ENCODE measurements at places on chromosomes 7 and 10.
A peak's percentile ranks its signal among the peaks of the same experiment; 100 is the strongest.

- no peak for DNase-seq
These were observed 61.9 kb upstream of the PDLIM1 start for GRCh38 chr10:95352684-95353083.

DNA sequence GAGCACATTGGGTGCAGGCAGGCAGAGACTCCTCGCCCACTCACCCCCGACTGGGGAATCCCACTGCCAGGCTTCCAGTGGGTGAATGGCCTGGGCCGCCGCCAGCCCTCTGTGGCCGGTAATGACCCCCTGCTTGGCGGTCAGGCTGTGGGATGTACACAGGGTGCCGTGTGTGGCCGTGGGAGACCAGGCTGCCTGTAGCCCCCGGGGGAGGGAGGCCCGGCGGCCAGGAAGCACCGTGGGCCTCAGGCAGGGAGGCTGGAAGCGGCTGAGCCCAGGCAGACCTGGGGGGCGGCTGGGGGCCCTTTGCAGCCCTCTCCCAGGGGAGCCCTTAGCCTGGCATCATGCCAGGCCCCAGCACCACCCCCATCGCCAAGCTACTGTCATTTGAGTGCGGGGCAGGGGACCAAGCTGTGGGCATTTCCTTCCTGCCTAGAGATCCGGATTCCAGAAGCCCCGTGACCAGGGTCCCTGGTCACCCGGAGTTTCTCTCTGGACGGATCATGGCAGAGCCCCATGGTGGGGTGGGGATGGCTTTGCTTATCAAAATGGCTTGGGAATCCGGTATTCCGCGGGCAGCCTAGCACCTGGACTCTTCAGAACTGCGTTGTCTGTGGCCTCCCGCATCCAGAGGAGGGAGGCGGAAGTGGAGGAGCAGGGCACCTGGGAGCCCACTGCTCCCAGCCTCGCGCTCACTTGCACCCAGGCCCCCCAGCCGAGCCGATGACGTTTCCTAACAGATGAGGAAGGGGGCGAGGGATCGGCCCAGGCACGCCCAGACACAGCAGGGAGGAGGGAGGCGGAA, 1.1 kb downstream of the TTYH3 start:
- peak; percentile 88 for DNase-seq

DNA sequence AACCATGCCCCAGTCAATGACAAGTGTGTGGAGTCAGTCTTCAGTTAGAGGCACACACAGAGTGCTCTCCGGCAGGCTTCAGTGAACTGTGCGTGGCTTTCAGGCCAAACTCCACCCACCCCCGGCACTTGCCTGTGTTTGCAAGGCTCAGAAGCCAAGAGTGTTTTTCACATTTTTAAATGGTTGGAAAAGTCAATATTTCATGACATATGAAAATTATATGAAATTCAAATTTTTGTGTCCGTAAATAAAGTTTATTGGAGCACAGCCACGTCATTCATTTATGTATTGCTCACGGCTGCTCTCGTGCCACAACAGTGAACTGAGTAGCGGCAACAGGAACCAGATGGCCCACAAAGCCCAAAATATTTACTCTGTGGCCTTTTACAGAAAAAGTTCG, 104.7 kb downstream of the SFMBT2 start:
- DNase-seq: no peak

- no peak for DNase-seq
These were observed 2.1 kb upstream of the KAT6B start for GRCh38 chr10:74824184-74824899.

- no peak for DNase-seq
These were observed 1.8 kb upstream of the CAMK2G start for GRCh38 chr10:73876157-73876556.

GRCh38 chr10:62992145-62992721, 140.9 kb upstream of the NRBF2 start:
- peak; percentile 36 for DNase-seq

DNA sequence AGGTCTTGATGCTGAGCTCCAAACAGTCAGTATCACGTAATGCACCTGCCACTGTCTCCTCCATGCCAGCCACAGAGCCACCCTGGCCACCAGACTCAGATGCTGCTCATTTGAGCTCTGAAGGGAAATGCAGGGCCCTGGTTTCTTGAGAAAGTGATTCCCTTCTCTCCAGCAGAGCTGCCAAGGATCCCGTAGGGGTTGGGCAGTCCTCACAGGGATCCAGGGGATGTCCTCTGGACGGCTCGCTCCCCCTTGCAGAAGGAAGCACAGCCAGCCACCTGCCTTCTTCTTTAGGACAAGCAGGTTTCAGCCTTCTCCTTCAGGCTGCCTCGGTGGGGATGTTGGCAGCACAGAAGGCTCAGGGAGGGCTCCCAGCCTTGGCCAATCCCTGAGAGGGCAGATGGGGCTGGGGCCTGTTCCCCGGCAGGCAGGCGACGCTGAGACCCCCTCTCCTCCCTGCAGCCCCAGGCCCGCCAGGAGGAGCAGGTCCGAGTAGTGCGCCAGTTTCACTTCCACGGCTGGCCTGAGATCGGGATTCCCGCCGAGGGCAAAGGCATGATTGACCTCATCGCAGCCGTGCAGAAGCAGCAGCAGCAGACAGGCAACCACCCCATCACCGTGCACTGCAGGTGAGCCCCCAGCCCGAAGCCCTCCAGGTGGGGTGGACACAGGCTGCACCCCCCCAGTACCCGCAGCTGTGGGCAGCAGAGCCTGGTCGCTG, 48.9 kb downstream of the MKI67 start:
- no peak for DNase-seq

DNA sequence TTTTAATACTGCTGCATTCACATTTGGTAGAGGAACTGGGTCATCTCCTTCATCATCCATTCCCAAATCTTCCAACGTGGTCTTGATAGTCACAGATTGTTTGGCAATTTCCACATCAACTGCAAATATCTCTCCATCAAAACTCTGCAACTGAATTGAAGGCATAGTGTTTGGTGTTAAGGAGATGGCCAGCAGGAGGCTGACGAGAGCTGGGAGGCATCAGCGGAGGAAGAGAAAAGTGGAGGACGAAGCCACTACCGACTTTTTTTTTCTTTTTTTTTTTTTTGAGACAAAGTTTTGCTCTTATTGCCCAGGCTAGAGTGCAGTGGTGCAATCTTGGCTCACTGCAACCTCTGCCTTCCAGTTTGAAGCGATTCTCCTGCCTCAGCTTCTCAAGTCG, 205.0 kb upstream of the KCTD7 start:
- DNase-seq: no peak

DNA sequence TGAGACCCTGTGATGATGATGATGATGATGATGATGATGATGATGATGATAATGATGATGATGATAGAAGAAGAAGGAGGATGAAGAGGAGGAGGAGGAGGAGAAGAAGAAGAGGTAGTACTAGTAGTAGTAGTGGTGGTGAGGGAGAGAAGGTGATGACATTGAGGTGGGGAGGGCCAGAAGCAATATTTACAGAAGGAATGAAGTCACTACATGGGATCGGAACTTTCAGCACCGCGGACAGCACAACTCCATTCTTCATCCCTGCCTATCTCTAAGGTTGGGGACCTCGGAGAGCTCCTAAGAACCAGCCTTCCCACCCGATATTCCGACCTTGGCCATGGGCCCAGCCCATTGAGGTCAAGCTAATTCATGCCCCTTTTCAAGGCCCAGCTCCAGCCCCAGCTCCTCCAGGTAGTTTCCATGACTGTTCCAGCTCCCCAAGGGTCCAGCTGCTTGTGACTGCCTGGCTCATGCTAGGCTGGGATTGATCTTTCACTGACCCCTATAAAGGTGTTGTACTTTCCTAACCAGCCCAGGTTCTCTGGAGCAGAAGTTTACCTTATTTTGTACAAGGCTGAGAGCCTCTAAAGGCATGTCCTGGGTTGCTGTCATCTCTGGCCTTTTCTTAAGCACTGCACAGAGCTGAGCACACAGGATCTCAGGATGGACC, 10.3 kb downstream of the CRHR2 start:
- DNase-seq: no peak

- no peak for DNase-seq
These were observed 27.6 kb downstream of the PFKFB3 start for GRCh38 chr10:6230315-6230714.

- no peak for DNase-seq
These were observed 41.0 kb upstream of the CHST3 start for GRCh38 chr10:71923138-71923692.

- peak; percentile 39 for DNase-seq
These were observed 1.3 kb upstream of the ERCC6 start for GRCh38 chr10:49540056-49540797.

- DNase-seq: no peak
These were observed 288.7 kb downstream of the WDR37 start for GRCh38 chr10:1344846-1345245.

DNA sequence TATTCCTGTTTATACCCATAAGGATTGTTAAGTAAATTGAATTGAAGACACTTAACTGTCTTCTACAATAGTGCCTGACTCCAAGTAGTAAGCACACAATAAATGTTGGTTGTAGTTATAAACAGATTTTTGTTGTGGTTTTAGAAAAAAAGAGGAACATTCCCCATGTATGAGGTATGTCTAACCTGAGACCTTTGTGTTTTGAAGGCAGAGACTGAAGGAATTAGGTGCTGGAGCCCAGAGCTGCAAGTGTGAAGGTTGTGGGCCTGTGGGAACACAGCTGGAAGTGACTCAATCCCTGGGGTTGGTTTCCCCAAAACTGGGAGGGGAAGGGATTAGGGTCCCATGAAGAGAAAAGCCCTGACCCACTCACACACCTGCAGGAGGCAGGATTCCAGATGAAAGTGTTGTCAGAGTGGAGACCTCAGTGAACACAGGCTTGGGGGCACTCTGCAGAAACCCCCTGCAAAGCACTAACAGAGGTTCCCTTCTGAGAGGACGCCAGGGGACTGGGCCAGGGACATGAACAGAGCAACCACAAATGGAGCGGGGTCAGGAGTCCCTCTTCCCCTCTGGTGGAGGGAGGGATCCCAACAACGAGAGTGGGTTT, 265.1 kb upstream of the KLF14 start:
- DNase-seq: no peak

DNA sequence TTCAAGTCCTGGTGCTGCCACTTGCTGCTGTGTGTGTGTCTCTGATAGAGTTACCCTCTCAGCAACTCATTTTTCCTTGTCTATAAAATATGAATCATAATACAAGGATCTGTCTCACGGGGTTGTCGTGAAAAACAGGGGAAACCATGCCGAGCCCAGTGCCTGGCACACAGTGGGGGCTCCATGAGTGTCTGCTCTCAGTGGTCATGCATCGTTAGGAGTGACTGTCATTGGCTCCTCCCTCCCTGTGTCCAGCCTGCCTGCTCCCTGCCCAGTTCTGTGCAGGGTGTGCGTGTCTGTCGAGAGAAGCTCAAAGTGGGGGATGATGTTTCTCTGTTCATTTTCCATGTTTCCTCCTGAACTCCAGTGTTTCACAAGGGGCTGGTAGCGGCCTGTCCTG, 83.6 kb upstream of the LRRC4 start:
- no peak for DNase-seq

DNA sequence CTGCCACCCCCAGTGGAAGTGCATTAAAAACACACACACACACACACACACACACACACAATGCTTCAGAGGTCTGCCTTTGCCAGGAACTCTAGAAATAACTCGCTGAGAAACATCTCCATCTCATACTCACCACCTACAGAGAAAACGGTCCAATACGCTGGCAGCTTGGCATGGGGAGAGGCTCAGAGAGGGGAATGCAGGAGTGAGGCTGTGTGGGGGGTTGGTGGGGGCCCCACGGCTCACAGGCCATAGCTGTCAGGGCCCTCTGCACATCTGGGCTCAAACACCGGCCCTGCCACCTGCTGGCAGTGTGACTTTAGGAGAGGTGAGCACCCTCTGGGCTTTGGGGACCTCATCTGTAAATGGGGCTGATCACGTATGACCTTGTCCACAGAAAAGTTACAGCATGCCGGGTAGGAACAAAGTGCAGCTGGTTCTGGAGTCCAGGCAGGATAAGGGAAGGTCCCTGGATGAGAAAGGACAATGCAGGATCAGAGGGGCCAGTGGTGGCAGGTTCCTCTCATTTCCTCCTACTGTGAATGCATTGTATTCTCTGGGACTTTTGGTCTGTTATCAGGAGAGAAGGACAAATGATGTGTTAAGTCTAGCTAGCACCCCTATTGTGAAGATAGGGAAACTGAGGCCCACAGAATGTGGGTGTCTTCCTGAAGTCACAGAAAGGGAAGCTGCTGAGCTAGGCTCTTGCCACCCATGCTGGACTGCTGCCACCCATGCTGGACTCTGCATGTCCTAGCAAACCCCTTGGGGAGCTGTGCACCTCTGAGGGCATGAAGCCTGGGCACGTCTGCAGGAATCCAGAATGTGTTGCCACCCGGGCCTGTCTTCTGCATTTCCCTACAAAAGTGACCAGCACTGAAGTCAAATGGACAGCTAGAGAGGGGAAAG, 404.6 kb downstream of the RPS24 start:
- DNase-seq: no peak

- no peak for DNase-seq
These were observed 4.4 kb upstream of the MYL10 start for GRCh38 chr7:101633511-101633910.

- no peak for DNase-seq
These were observed 55.1 kb upstream of the TRIL start for GRCh38 chr7:29013082-29013695.

DNA sequence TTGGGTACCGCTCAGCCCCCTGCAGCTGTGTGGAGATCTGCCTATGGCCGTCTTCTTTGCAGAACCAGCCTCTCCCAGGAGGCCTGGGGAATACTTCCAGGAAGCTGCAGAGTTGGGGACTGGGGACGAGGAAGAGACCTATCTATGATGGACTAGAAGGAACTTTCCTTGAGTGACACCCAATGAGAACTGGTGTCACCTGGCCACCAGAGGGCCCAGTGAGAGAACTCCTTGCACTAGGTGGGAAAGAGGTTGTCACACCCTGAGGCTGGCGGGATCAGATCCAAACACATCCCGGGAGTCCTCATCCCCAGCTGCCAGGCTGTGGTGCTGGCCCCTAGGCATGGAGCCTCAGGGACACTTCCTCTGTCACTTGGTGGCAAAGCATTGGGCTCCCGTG, 4.9 kb upstream of the GRID2IP start:
- no peak for DNase-seq

GRCh38 chr7:38862666-38863065, 46.3 kb downstream of the VPS41 start:
- DNase-seq: no peak

- no peak for DNase-seq
These were observed 641.6 kb downstream of the AUTS2 start for GRCh38 chr7:70239918-70240317.

- DNase-seq: no peak
These were observed 52.4 kb downstream of the NPTX2 start for GRCh38 chr7:98669329-98670000.

DNA sequence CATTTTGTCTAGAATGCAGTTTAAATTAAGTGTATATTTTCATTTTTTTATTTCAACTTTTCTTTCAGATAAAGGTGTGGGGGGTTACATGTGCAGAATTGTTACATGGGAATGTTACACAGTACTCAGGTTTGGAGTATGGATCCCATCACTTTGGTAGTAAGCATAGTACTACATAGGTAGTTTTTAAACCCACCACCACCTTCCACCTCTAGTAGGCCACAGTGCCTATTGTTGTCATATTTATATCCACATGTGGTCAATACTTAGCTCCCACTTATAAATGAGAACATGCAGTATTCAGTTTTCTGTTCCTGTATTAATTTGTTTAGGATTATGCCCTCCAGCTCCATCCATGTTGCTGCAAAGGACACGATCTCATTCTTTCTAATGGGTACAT, 200.6 kb downstream of the CCDC7 start:
- DNase-seq: no peak

GRCh38 chr10:96768136-96768535, 47.8 kb upstream of the PIK3AP1 start:
- no peak for DNase-seq

All from inflammatory macrophage treated with lipopolysaccharide for 4 hours (primary cell).